ENCODE measurements at places on chromosomes 12 and 14. TPM values are rescaled to one million over a fixed set of nuclear protein-coding genes. Genes with fewer than 3 reads are reported as not detected.

The FKBP3 gene
- 124 TPM for total RNA-seq

DNA sequence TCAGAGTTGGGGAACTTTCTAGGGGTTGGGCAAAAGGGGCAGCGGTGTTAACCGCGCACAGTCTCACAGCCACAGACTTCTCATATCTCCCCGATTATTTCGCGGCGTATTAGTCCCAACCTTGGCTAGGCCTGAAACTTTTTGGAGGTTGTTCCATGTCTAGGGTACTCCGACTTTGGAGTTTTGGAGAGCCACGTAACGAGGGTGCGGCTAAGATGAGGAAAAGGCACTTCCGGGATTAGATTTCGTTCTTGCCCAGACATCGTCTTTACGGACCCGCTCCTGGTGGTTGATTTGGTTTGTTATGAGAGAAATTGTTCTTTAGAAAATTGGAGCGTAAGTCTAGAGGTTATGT lies 513 bp downstream of the CCNK start:
- no peak for DNase-seq

DNA sequence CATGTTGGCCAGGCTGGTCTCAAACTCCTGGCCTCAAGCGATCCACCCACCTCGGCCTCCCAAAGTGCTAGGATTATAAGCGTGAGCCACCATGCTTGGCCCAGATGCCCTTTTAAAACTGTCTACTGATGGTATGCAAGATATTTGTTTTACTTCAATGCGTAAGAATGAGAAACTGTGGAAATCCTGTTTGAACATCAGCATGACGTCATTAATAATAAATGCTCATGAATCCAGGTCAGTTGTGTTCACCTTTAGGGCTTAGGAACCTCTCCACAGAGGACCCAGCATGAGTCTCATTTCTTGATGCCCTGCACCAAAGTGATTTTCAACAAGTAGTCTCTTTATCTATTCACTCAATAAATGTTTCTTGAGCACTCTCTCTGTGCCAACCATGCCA lies 34.5 kb upstream of the FOS start:
- DNase-seq, result no peak

DNA sequence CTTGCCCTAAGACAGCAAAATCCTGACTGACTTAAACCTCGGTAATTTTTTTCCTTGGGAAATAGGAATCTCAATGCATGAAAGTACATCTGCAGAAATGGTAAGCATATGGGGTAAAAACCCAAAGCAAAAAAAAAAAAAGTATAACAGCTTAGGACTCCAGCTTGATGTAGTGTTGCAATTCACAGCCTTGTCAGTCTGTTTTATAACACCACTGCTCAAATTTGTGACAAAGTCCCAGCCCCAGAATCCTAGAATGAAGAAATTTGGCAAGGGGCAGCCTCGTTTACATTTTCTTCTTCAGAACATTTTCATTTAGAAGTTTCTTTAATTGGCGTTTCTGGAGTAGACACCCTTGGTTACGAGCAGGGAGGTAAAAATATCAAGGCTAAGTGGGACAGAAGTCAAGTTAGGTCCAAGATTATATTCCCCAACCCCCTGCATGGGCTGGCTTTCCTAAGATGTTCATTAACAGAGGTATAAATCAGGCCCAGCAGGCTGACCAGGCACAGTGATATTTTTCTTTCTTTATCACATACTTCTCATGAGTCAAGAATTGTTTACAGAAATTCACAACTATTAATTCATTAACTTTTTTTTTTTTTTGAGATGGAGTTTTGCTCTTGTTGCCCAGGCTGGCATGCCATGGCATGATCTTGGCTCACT lies 424.0 kb downstream of the RMST start:
- DNase-seq, result no peak

GRCh38 chr14:101286271-101287018 lies 274.9 kb upstream of the DIO3 start:
- no peak for DNase-seq

- DNase-seq, result no peak
Measured at GRCh38 chr14:26794731-26795130, 196.9 kb upstream of the NOVA1 start.

The SYT10 gene
- total RNA-seq, result not detected

DNA sequence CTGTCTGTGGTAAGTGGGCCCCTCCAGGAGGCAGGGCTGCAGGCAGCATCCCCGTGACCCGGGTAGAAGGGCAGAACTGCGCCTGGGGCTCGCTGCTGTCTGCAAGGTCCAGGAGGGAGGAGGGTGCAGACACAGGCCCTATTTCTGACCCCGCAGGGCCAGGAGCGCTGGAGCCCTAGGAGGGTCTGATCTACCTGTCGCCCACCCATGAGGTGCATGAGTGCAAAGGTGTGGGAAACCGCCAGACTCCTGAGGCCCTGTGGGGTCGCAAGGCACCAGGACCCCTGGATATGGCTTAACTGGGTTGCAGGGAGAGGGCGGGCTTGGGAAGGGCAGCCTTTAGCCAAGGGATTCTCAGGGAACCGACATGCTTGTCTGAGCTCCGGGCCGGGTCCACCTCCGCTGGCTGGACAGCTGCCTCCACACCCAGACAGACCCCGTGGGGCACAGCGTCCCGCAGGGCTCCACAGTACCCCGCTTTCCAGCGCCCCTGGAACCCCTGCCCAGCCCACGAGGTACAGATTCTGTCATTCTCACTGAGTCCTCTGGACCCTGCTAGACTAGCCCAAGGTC lies 72.9 kb upstream of the TSPAN11 start:
- no peak for DNase-seq

The PRPF39 gene
- total RNA-seq, result 12.9 TPM

The FBLN5 gene
- total RNA-seq, result 70.5 TPM

DNA sequence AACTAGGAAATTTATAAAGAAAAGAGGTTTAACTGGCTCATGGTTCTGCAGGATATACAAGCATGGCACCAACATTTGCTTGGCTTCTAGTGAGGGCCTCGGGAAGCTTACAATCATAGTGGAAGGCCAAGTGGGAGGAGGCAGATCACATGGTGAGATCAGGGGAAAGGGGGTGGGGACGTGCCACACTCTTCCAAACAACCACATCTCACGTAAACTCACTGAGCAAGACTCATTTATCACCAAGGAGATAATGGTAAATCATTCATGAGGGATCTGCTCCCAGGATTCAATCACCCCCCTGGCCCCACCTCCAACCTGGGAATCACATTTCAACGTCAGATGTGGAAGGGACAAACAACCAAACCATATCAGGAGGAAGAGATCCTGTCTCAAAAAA lies 35.8 kb downstream of the NUMB start:
- no peak for DNase-seq

The KSR2 gene
- not detected for total RNA-seq

DNA sequence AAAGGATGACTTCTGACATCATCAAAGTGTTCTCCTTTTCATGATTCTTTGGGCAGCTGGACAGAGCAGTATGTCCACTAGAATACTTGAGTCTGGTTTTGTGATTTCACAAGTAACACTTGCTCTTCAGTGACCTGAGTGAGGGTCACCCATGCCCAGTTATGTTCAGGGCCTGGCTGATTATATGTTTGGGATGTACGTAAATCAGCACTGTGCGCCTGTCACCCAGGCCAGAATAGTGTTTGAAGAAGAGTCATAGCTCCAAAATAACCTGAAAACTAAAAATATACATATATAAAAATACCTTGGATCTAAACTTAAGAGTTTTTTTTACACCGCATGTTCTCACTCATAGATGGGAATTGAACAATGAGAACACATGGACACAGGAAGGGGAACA lies 3.8 kb downstream of the BICD1 start:
- DNase-seq, result no peak

DNA sequence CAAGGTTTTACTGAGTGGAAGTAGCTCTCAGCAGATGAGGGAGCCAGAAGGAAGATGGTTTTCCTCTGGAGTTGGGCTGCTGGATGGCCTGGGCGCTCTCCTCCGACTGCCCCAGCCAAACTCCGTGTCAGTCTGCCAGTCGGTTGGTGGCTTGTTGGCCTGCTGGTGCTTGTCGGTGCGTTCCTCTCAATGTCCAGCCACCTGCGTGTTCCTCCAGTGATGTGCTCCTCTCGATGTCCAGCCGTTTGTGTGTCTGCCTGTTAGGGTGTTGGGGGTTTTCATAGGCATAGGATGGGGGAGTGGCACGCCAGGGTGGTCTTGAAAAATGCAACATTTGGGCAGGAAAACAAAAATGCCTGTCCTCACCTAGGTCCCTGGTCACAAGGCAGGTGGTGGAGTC lies 37.0 kb upstream of the LDHB start:
- DNase-seq, result no peak

GRCh38 chr12:26056335-26056734 lies 68.5 kb downstream of the BHLHE41 start:
- DNase-seq, result no peak

GRCh38 chr14:93732524-93732923 lies 55.8 kb downstream of the PRIMA1 start:
- DNase-seq, result no peak

The CD163L1 gene
- 2.1 TPM for total RNA-seq

GRCh38 chr14:92792885-92793284 lies 1.2 kb upstream of the GOLGA5 start:
- DNase-seq, result no peak

DNA sequence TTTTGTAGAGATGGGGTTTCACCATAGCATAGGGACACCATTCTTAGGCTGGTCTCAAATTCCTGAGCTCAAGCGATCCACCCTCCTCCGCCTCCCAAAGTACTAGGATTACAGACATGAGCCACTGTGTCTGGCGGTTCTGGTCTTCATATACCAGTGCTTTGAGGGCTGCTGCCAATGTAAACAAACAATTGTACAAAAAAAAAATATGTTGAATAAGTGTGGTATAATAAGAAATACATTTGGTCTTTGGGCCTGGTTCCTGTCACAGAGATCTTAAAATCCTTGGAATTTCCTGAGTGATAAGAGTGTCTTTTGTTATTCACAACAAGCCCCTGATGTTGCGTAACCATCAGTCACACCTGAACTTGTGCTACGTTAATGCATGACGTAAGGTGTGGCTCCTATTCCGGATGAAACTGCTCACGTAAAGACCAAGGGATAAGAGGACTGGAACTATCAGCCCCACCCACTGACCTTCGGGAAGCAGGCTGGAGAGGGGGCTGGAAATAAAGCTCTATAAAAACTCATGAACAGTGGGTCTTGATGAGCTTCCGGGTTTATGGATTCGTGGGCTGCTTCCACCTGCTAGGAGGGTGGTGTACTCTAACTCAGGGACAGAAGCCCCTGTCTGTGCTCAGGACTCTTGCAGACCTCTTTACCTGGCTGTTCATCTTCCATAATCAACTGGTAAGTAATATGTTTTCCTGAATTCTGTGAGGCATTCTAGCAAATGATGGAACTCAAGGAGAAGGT lies 16.5 kb upstream of the RIMKLB start:
- DNase-seq, result no peak

DNA sequence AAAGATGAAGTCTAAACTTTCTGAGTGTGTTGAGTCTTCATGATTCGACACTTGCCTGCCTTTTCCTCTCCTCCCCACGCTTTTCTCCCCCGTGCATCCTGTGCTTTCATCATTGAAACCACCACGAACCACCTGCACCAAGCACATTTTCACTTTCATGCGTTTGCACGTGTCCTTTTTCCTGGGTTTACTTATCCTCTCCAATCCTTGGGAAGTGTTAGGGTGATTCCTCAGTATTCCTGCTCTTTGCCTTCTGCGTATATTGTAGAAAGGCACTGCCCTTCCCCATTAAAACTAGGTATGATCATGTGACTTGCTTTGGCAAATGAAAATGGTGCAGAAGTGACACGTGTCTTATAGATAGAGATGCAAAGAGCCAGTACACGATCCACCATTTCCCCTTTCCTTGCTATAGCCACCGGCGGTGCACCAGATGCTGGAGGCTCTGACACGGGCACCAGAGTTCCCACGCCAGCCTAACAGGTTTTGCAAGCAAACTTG lies 106.6 kb downstream of the BRMS1L start:
- no peak for DNase-seq

- DNase-seq, result no peak
Measured at GRCh38 chr12:47193066-47193465, 113.3 kb upstream of the AMIGO2 start.

The KLHL33 gene
- total RNA-seq, result 0.70 TPM

Data from Right ventricle myocardium superior (tissue), 1 donor.